ENCODE measurements at places on chromosomes 16 and 17.

DNA sequence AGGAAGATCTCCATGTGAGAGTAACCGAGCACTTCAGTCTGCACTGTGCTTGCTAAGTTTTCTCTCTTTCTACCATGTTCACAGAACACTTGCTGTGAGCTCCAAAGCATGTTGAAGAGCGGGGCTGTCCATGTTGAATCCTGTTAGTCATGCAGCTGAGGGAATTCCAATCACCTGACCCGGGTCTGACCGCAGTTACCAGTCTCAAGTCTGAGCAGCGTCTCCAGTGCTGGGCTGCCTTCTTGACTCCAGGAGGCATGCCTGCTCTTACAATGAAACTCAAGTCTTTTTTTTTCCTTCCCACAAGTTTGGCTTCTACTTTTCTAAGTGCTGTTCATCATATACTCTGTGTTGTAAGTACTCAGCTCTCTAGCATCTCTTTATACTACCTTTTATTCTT is 44.3 kb downstream of the HOXB1 start:
- DNase-seq: no peak

DNA sequence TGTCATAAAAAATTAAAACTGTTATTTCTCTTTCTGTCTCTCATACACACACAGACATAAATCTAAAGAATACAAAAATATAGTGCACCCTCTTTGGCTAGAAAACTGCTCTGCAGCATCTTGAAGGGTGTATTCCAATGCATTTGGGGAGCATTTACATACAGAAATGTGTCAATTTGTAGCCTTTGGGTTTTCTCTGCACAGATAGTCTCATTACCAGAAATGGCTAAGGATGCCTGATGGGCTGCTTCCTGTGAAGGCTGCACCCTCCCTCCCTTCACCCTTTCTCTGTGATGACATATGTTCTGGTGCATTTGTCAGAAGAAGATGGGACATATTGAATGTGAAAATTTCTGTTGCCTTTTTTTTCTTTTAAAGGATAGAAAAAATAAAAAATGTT is 1239.3 kb downstream of the CDH11 start:
- no peak for DNase-seq

DNA sequence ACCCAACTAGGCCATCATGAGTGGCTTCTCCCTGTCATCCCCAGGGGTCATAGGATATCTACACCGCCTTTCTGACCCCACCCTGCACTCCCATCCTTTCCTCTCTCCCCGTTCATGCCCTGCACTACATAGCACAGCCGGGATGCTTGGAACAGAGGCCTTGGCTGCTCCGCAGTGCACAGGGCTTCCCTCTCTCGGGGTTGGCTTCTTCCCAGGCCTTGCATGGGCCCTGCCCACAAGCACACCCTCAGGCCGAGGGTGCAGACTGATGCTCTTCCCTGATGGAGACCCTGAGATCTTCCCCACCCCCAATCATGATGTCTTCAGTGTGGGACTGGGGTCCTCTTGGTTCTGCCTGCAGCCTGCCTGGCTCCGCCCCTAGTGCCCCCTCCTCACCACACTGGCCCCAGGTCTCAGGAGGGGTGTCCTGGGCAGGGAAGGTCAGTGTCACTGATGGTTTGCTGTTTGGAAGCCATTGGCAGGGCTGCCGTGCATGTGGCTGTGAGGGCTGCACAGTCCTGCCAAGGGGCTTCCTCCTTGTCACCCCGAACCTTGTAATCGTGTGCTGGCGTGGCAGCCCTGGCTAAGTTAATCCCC is 14.3 kb upstream of the NAGLU start:
- no peak for DNase-seq

DNA sequence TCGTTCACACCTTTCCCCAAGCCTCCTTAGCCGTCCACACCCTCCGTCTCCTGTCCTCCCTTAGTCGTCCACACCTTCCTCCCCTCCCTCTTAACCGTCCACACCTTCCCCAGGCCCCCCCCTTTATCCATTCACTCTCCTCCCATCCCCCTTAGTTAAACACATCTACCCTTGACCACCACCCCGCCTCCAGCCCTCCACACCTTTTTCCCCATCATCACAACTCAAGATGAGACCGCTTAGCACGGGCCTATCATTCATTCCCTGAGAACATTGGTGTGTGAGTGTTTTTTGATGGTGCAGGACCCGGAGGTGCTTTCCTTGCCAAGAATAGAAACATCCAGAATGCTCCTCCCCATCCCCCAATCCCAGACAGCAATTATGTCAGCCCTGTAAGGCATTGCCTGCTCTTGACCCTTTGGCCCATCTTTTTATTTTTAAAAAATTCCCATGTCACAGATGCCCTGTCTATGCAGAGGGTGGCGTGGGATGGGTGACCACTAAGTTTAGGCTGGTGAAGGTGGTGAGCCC is 1.4 kb downstream of the TENT4B start:
- DNase-seq: peak; percentile 59

DNA sequence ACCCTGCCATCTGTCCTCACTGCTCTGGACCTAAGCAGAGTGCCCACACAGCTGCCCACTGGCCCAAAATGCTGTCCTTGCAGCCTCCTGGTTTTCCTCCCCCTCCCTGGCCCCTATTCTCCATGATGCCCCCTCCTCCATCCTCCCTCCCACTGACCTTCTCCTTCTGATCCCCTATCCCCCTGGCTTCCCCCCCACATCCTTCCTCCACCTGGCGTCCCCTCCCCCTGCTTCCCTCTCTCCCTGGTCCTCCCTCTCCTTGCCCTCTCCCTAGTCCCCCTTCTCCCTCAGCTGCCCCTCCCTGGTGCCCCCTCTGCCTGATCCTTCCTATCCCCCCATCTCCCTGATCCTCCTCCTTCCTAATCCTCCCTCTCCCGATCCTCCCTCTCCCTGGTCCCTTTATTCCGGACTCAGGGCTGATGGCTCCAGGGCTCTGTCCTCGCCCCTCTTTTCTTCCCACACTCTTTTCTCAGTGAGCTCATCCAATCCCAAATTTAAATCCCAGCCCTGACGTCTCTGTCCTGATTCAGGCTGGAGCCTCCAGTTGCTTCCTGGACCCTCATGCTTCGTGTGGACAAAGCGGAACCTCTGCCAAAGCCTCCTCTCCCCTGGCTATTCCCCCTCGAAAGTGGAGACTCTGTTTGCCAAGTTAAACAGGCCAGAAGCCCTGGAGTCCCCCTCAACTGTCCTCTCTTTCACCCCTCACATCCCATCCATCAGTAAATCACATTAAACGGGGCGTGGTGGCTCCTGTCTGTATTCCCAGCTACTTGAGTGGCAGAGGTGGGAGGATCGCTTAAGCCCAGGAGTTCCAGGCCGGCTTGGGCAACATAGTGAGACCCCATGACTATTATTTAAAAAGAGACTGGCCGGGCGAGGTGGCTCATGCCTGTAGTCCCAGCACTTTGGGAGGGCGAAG is 18.1 kb upstream of the RHBDF2 start:
- no peak for DNase-seq

All from stomach (tissue), 19 donors.